ENCODE measurements at places on chromosomes 13 and 19.

- DNase-seq, result no peak
Measured at GRCh38 chr19:3112375-3113099, 18.4 kb downstream of the GNA11 start.

- no peak for DNase-seq
Measured at GRCh38 chr13:27979765-27980279, 8.7 kb downstream of the URAD start.

DNA sequence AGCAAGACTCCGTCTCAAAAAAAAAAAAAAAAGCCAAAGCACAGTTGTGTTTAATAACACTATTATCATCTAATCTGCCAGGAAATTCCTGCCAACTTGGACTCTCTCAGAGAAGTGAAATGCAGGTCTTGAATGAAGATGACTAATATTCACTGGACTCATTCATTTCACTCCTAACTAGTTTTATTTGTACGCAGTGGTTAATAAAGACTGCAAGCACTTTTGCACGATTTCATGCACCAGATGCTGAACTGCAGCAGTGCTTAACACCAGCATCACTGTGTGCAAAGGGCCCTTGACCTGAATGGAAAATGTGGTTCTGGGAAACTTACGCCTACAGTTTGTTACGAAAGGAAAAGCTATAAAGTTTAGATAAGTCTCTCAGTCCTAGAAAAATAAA is 63.3 kb downstream of the DHRS12 start:
- DNase-seq, result no peak

GRCh38 chr13:98144801-98145350 is 2.0 kb downstream of the FARP1 start:
- DNase-seq, result peak; percentile 57

DNA sequence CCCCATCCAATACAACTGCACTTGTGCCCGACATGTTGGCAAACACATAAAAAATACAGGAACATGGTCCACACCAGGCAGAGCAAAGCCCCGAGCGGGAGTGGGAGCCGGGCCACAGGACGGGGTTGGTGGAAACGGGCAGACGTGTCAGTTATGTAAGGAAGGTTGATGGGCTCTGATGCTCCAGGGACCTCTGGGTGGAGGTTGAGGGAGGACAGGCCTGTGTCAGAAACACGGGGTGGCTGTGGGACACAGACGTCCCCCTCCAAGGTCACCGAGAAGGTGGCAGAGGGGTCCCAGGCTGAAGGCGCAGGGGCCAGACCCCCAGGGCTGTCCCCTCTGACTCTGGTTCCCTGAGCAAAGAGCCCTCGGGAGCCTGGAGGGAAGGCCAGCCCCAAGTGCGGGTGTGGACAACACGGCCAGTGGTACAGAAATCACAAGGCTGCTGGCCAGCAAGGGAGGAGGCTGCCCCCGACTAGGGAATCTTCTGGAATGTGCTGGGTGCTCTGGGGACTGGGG is 31.4 kb upstream of the C13orf46 start:
- no peak for DNase-seq

DNA sequence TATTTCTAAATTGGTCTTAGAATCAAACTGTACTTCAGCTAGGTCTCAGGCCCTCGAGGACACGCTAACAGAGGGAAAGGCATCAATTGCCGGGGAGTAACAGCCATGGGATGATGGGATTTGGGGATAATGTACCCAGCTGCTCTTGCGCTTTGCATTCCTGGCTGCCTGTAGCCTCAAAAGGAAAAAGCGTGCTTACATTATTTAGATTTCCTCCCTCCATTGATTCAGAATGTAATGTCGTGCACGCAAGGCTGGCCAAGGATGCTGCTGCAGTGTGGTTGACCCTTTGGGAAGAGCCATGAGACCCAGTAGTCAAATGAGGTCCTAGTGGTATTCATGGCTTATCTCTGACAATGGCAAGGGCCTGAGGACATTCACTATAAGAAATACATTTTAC is 95.1 kb downstream of the SLC7A1 start:
- no peak for DNase-seq
